ENCODE measurements at places on chromosomes 2 and 18.

- no peak for DNase-seq
These were observed 118.5 kb upstream of the ZFP36L2 start for GRCh38 chr2:43344868-43345373.

- DNase-seq, result no peak
These were observed 7.2 kb downstream of the NPC1 start for GRCh38 chr18:23578891-23579653.

DNA sequence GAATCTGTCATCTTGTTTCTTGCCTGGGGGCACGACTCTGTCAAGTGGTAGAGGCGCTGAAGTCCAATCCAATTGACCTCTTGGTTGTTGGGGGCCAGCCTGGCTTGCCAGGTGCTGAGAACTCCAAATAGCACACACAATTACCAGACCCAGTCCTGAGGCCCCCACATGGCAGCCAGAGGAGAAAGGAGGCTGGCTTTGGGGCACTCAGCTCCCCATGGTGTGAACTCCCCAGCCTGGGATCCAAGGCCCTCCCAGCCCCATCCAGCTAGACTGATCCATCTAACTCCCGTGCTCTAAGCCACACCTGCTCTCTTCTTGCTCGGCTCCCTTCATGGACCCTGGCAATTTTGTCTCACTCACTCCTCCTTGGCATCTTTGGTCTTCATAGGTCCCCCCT, 170.0 kb downstream of the CELF4 start:
- DNase-seq, result no peak

GRCh38 chr2:218708086-218708485, 2.5 kb upstream of the TTLL4 start:
- no peak for DNase-seq

DNA sequence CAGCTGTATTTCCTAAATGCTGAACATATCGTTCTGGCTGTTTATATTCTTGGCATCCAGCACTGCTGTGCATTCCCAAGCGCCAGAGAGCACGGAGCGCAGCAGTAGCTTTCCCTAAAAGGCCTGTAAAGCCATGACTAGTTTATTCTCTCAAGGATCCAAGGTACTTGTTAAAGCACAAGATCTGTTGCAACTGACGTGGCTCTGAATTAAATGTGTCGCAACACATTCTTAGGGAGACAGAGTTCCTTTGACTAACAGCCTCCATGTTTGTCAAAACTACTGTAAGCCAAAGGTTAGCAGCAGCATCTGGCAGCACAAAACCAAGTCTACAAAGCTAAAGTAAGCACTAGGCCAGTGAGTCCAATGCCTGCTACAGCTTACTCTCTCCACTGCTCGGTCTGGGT, 188.6 kb upstream of the FN1 start:
- no peak for DNase-seq

- DNase-seq, result no peak
These were observed at the start of gene LYPD6 for GRCh38 chr2:149330127-149331022. Gene LYPD6, plus strand, starts transcription at chr2:149330587. Its CDS starts 107,122 bp downstream, at chr2:149437709.

DNA sequence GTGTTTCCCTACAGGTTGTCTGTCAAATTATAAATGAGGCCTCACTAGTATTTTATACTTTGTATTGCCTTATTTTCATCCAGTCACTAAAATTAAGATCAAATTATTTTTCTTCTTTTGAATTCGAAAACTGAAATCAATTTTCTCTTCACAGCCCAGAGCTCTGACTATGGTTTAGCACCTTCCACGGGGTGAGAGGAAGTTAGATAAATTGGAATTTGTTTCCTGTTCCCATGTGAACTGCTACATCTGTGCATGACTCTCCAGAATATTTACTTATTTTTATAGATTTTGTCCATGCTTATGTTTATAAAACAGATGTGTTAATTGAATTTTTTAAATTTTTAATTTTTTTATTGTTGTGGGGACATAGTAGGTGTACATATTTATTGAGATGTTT, 656.5 kb downstream of the IRS1 start:
- DNase-seq, result no peak

DNA sequence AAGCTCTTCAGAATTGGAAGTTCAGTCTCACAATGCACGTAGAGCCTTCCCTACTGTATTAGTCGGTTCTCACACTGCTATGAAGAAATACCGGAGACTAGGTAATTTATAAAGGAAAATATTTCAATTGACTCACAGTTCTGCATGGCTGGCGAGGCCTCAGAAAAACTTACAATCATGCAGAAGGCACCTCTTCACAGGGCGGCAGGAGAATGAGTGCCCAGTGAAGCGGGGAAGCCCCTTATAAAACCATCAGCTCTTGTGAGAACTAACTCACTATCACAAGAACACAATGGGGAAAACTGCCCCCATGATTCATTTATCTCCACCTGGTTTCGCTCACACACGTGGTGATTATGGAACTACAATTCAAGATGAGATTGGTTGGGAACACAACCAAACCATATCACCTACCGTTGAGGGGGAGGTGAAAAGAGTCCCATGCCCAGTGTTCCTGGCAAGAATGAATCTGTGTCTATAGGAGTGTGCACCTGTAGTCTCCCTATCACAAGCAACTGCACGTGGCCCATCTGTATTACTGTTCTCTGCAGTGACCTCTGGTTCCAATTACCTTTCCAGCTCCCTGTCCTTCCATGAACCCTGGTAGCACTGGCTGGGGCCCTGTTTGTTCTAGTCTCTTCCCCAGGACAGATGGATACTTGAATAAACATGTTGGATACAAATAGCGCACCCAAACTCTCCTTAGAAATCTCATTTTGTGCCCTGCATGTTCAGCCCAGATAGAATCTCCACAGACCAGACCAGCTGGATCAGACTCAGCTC, 44.4 kb upstream of the ATL2 start:
- DNase-seq, result no peak

- DNase-seq, result no peak
These were observed 350.5 kb downstream of the CCDC85A start for GRCh38 chr2:56534321-56534720.

- DNase-seq, result no peak
These were observed 3.8 kb upstream of the SALL3 start for GRCh38 chr18:78975699-78976335.

GRCh38 chr18:28147674-28148171, 29.2 kb downstream of the CDH2 start:
- no peak for DNase-seq

DNA sequence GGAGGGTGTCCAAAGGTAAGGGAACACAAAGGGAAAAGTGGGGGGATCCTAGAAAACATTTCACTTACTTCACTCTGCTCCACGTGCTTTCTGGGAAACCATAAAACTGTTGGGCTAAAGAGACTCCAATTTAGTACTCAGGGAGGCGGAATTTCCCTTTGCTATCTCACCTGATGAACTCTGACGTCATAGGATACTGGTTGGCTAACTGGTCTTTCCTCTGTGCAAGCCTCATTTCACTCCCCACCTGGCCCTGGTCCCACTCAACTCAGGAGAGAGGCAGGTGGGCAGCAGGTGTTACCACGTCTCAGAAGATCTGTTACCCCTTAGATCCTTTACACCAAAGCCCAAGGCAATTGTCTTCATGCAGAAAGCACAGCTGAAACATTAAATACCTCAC, 51.8 kb upstream of the PMAIP1 start:
- DNase-seq, result no peak

GRCh38 chr2:7719876-7720275, 802.7 kb downstream of the RNF144A start:
- DNase-seq, result no peak

DNA sequence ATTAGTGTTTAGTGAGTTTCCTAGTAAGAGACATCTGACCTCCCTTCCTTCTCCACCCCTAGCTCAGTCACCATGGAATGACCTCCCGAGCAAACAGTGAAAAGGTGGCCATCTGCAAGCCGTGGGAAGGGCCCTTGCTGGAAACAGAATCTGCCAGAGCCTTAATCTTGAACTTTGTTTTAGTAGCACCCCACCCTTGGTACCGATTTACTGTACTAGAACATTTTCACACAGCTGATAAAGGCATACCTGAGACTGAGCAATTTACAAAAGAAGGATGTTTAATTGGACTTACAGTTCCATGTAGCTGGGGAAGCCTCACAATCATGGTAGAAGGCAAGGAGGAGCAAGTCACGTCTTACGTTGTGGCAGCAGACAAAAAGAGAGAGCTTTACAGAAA, 655.8 kb downstream of the TSN start:
- no peak for DNase-seq

DNA sequence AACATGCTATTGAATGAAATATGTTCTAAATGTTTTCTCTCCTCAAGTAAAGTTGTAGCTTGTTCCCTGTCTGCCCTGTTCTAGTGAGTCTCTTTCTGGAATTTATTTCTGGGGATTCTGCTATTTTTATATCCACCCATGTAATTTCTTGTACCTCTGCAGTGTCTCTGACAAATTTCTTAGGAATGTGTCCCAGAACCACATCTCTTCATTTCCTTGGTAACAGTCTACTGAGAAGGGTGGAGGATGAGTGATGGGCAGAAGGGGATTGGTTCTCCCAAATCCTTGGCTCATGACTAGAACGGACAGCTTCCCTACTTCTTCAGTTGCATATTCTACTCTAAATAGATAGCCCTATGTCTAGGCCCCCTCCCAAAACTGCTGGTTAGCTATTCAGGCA, 490.6 kb upstream of the LINC00305 start:
- DNase-seq, result no peak

DNA sequence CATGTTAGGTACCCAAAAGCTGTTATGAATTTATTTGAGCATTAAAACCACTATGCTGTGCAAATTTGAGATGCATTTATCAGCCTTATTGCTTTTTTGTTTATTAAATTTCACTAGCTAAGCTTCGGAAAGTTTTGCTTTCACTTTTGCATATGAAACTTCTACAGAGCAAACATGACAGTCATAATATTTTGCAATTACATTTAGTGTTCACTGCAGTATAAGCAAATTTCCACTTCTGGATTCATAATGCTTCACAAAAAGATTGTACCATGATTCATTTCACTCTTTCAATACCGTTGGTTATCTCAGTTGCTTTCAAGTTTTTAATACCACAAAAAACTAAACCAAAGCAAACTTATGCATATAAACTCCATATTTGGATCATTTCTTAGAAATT, 228.7 kb upstream of the SLC8A1 start:
- DNase-seq, result no peak

- no peak for DNase-seq
These were observed 84.5 kb downstream of the FSHR start for GRCh38 chr2:49069829-49070228.

DNA sequence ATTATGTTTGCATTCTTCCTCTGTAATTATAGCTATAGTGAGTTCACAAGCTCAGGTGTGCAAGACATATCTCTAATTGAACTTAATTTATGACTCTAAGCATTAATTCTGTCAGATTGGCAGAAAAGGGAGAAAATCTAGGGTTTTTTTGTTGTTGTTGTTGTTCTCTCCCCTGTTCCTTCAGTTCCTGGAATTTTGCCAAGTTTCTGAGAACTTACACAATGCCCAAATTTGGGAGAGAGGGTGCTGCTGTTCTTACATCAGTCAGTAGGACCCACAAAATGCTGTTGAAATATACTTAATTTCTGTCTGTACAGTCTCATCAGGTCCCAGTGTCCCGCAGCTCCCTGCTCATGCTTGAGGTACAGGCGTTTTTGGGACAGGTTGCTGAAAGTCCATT, 221.8 kb upstream of the RBMS1 start:
- no peak for DNase-seq

DNA sequence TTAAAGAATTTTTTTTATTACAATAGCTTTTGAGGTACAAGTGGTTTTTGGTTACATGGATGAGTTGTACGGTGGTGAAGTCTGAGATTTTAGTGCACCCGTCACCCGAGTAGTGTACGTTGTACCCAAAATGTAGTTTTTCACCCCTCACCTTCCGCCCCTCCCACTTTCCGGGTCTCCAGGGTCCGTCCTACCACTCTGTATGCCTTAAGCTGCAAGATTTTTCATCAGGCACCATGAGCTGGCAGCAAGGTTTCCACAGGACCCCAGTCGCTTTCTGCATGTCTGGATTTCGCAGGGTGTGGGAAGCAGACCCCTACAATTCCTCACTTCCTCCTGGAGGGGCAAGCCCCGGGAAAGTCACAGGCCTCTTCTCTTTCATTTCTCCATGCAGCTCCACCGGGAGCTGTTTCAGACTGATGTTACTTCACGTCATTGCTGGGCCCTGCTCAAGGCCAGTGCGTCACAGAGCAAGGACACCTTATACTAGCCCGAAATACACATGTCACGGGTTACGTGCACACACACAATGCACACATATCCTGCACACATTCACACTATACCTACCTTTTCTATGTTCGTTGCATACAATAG, 179.1 kb downstream of the ZFP36L2 start:
- no peak for DNase-seq

GRCh38 chr2:205885492-205886099, 200.4 kb downstream of the INO80D start:
- DNase-seq, result no peak
